CD4-positive, alpha-beta T cell treated with Interleukin-1 beta for 1 hour (primary cell): ENCODE measurements at places on chromosomes 5 and 9.
A peak's percentile ranks its signal among the peaks of the same experiment; 100 is the strongest.

GRCh38 chr9:114653556-114654159, 3.9 kb downstream of the TEX53 start:
- peak; percentile 78 for DNase-seq

- DNase-seq: no peak
These were observed 133.4 kb downstream of the GRIA1 start for GRCh38 chr5:153623751-153624450.

- no peak for DNase-seq
These were observed 103.5 kb upstream of the SIMC1 start for GRCh38 chr5:176134529-176135223.

- peak; percentile 90 for DNase-seq
These were observed 29.9 kb downstream of the EXOC3 start for GRCh38 chr5:472656-473550.

- DNase-seq: no peak
These were observed 234.4 kb upstream of the DAPK1 start for GRCh38 chr9:87263291-87263690.
